ENCODE measurements at places on chromosomes 11 and 22.

GRCh38 chr11:93166194-93166593, 31.6 kb downstream of the SLC36A4 start:
- DNase-seq: no peak

DNA sequence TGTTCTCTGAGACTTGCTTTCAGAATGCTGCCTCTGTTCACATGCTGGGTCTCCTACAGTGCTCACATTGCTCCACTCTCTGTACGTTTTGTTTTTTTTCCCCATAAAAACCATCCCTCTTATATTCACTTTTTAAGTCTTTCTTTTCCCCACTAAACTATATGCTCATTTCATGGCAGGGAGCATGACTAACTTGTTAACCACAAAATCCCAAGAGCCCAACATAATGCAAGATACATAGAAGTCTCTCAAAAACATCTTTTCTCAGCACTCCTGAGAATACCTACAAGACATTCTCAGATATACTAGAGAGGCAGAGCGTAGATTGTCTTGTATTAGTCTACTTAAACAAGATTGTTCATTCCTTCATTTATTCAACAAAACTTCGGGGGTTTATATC, 73.3 kb downstream of the FAM76B start:
- DNase-seq: no peak

DNA sequence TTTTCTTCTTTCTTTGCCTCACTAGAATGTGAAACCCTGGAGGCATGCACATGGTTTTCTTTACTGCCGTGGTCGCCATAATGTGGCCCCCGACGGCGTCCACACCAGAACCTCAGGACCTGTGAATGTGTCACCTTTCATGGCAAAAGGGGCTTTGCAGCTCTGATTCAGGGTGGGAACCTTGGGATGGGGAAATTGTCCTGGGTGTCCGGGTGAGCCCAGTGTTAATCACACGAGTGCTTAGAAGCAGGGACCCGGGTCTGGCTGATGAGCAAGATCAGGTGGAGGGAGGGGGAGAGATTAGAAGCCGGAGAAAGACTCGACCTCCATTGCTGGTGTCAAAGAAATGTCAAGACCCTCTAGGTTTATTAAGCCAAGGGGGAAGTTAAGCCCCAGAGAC, 74.7 kb upstream of the SHISAL1 start:
- DNase-seq: no peak

- no peak for DNase-seq
These were observed 37.5 kb downstream of the MPPED1 start for GRCh38 chr22:43449205-43449830.

- no peak for DNase-seq
These were observed 49.7 kb upstream of the CARS1 start for GRCh38 chr11:3106736-3107524.

- DNase-seq: no peak
These were observed 689 bp upstream of the SART1 start for GRCh38 chr11:65960824-65961266.

DNA sequence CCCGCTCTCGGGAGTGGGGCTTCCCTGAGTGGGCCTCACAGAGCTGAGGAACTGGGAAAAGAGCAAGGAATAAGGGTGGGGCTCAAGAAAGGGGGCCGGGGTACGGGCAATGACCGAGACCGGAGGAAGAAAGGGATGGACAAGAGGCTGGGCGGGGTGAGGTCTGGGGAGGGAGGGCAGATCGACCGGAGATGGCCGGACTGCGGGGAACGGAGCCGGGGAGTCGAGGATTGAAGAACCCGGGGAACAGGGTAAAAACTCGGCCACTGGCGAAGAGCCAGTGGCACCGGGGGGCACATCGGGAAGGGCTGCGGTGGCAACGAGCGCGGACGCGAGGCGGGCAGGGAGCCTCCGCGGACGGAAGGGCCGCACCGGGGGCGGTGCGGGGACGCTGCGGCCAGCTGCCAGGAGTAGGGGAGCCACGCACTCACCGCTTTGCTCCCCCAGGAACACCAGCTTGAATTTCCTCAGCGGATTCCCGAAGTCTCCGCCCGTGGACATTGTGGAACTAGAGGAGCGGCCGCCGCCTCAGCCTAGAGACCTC, 667 bp downstream of the RAB6A start:
- no peak for DNase-seq

GRCh38 chr11:45470794-45471167, 184.6 kb upstream of the SYT13 start:
- no peak for DNase-seq
